Ovary (tissue), 10 donors: ENCODE measurements at places on chromosomes 11 and 22.

GRCh38 chr22:43883719-43884415 lies 7.9 kb downstream of the PNPLA5 start:
- DNase-seq, result no peak

DNA sequence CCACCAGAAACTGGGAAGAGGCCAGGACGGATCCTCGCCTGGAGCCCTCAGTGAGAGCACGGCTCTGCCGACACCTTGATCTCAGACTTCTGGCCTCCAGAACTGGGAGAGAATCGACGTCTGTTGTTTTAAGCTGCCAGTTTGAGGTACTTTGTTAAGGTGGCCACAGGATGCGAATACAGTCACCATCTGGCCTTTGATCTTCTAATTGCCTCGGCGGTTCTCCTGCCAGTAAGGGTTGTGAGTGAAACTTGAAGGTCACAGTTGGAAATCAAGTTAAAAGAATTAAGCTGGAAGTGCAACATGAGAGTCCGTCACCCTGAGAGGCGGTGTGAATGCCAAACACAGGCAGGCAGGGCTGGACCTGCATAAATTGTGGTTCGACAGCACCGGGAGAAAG lies 27.9 kb downstream of the PARVB start:
- no peak for DNase-seq

- peak; percentile 76 for DNase-seq
These were observed 26.9 kb downstream of the SNAP29 start for GRCh38 chr22:20885557-20886323.

GRCh38 chr11:112963368-112963955 lies 2.2 kb downstream of the NCAM1 start:
- peak; percentile 57 for DNase-seq

DNA sequence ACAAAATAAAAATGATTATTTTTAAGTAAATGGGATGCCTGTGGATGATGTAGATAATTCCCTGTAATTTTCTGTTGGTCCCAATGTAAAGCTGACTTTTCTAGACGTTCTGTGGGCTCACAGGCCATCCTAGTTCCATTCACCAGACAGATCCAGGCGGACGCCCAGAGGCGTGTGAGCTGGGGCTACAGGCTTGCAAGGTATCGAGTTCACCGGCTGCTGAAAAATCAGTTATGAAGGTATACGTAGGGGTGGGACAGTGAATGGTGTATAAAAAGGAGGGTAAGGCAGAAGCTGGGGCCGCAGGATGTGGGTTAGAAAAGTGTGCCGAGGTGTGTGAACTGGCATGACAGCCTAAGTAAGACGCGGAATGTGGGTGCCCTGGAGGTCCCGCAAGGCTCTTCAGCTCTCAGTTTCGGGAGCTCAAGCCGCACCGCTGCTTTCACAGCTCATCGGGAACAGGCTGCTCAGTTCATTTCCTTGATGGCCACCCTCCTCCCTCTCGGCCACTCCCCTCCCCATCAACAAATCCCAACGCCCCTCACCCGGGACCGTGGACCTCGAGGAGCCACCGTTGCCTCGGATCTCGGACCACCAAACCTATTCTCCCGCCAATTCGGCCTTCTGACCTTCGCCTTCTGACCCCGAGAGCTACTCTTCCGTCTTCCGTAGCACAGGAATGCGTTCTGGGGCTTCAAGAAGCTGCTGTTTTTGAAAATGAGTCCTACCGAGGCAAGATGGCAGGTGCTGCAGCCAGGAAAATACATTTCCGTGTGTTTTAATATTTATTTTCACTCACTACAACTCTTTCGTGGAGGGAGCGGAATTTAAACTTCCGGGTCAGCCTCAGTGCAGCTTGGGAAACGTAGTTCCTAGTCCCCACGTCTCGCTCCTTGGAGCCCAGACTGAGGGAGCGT lies at the start of gene XNDC1N:
Gene XNDC1N (minus strand): TSS at position 775 of the 917 bp plus-strand sequence. CDS start 5,241 bp downstream, outside the sequence.
- DNase-seq, result peak; percentile 80

- peak; percentile 1 for DNase-seq
These were observed 398.5 kb downstream of the TBC1D22A start for GRCh38 chr22:47160781-47161520.

GRCh38 chr22:40605761-40606160 lies 30.8 kb downstream of the MRTFA start:
- DNase-seq, result no peak

DNA sequence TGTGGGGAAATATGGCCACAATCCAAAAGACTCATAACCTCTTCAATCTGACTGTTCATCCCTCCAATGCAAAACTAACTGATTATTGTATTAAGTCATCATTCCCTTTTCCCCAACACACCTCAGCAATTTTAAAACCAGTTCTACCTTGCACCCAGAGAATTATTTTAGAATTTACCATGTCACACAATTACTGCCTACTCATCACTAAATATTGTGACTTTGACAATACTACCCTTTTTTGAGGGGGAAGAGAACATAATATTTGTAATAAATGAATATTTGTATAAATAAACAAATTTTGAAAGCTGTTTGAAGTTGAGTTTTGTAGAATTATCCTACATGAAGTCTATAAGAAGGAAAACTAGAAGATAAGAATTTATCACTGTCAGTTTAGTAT lies 28.2 kb upstream of the CALCB start:
- DNase-seq, result no peak

- no peak for DNase-seq
These were observed 154.3 kb upstream of the B3GAT1 start for GRCh38 chr11:134566311-134566710.

GRCh38 chr11:47917599-47918369 lies 62.6 kb upstream of the PTPRJ start:
- DNase-seq, result peak; percentile 96

DNA sequence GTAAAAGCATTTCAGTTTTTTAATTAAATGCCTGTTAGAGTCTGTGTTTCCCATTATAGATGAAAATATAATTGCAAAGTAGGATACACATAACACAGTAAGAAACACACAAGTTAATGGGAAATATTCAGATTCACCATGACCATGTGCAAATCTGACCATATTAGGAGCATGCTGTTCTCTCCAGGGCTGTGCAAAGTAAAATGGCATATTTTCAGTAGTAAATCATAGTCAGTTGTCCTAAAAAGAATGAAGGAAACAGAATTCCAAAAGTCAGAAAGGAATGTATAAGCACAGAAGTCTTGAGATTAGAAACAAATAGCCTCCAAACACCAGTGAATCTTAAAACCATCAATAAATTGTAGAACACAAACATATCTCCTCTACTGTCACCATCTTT lies 44.4 kb downstream of the CNTN5 start:
- no peak for DNase-seq

GRCh38 chr11:19450282-19450681 lies 209.5 kb upstream of the E2F8 start:
- DNase-seq, result no peak

DNA sequence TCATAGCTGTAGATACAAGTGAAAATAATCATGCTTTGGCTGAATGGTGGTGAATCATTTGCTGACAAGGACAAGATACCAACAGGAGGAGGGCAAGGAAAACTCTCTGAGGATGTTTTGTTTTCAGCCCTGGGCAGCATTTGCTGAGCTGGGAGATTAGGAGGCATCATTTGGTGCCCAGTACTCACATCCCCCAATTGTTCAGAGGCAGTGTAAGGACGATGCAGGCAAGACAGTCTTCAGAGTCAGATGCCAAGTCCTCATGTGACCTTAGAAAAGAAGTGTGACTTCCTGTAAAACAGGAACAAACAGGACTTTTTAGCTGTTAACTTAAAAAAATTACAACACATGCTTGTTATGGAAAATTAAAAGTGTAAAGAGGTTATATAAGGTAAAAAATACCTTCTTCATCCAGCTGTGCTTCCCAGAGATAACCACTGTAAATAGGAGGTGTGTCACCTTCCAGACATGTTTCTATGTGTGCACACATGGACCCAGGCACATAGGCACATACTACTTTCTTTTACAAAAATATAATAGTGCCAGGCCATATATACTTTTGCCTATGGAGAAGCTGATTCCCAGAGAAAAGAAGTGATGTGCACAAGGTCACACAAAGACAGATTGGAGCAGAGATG lies 18.0 kb downstream of the CNTF start:
- no peak for DNase-seq

- no peak for DNase-seq
These were observed 50.9 kb downstream of the CWC15 start for GRCh38 chr11:94922321-94923003.

DNA sequence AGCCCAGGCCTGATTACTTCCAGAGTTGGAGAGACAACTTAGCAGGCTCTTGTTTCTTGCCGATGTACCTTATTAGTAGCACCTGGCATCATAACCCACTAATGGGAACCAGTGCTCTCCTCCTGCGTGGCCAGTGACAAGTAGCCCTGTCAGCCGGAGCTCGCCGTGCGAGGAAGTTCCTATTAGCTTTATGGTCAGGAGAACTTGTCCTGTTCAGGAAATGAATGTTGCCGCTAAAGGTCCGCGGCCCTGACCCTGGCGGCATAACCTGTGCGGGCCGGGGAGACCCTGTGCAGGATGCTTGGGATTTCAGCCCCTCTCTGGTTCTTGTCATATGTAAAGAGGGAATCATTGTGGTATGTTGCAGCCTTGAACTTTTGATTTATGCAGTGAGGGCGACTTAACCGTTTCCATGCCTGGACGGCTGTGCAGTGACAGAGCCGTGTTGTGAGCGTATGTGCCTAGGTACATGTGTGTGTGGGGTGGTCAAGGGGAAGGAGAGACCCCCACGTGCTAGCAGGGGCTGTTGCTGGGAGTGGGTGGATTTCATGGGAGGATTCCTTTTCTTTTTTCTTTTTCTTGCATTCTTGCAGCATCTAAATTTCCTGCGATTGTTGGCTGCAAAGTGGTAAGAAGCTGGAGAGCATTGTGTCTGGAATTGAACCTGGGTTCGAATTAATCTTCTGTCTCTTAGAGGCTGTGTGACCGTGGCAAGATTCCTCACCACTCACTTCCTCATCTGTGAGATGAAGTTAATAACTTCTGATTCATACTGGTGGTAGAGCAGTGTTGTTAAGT lies 15.2 kb downstream of the ZBTB16 start:
- DNase-seq, result peak; percentile 9

GRCh38 chr11:35045236-35045820 lies 93.6 kb upstream of the CD44 start:
- no peak for DNase-seq

GRCh38 chr22:30825711-30826505 lies 131.2 kb downstream of the OSBP2 start:
- DNase-seq, result no peak

GRCh38 chr11:75655605-75656004 lies 13.2 kb downstream of the MAP6 start:
- DNase-seq, result no peak

GRCh38 chr22:17968126-17968525 lies 56.2 kb downstream of the MICAL3 start:
- DNase-seq, result no peak

DNA sequence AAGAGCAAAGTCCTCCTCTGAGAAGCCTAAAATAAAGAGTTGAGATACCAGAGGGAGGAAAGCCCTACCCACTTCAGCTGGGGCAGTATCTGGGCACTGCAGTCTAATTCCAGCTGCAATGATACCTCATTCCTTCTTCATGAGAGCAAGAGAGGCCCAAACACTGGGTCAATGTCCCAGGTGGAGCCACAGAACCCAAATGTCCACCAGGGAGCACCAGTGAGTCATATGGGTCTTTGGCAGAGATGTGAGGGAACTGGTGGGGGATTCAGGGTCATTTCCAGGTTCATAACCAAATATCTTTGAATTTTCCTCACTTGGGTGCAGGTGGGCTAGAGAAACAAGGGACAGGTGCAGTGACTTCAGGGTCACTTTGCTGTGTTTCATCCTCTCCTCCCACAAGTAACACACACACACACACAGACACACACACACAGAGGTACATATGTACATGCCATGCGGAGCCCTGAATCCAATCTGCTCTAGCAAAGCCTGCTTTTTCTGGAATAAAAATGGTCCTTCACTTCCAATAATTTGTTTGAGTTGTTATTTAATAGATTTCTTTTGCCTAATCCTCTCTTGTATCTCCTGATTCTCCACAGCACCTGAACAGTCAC lies 585.4 kb downstream of the SOX6 start:
- peak; percentile 35 for DNase-seq
